Hematopoietic multipotent progenitor cell treated with erythropoietin and hydrocortisone succinate and interleukin-3 and kit ligand, for 6 days (in vitro differentiated cells): ENCODE measurements at places on chromosomes 7 and 10.

GRCh38 chr10:58754469-58755339 is 242.0 kb downstream of the BICC1 start:
- DNase-seq = no peak

DNA sequence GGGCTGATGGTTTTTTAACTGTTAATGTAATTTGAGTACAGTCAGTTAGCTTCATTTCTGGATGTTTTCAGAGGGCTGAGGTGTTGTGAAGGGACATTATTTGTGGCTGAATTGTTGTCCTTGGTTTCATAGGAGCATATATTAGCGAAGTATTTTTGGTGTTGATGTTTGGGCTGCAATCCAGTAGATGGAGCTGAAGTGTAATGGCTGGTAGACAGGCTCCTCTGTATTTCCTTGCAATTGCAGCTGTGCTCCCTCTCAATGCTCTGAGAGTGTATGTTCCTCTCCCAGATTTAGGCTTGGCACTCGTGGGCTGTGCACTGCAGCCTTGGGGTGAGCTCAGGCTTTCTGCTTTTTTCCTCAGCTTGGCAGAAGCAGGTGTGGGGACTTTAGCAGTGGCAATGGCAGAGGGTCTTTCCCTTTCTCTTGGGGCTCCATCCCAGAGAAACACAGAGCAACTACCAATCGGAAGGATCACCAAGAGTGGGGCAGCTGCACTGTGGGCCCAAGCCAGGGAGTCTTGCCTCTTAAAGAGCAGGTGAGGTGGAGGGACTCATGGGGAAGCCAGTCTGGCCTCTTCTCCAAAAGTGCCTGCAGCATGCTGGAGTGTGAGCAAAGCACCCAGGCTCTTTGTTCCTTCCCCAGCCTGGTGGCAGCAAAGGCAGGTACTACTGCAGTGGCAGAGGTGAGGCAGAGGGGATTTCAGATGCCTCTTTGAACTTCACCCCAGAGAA is 544.4 kb downstream of the SH2D4B start:
- DNase-seq = peak; percentile 5

- no peak for DNase-seq
Observed at GRCh38 chr10:117160567-117160966, 22.5 kb upstream of the VAX1 start.

GRCh38 chr10:4395731-4396130 is 430.3 kb upstream of the AKR1E2 start:
- no peak for DNase-seq

DNA sequence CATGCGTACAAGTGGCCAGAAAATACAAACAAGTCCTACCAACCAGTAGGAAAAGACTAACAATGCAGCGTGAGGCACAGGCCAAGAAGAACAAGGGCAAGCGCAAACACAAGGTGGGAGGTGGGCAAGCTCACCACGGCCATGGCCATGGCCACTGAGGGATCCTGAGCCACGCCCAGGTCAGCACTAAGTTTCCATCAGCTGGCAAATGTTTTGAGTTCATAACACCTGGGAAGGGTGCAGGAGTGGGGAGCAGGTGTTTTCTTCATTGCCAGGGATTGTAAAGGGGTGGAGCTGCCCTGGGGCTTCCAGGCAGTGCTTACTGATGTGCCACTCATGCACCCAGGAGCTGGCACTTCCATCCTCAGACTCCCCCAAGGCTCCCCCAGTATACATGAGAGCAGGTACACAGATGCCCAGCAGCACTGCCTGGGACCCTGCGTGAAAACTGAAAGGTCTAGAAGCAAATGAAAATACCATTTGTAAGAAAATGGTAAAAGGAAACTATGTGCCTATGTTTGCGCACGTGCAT is 139.2 kb upstream of the RET start:
- no peak for DNase-seq

DNA sequence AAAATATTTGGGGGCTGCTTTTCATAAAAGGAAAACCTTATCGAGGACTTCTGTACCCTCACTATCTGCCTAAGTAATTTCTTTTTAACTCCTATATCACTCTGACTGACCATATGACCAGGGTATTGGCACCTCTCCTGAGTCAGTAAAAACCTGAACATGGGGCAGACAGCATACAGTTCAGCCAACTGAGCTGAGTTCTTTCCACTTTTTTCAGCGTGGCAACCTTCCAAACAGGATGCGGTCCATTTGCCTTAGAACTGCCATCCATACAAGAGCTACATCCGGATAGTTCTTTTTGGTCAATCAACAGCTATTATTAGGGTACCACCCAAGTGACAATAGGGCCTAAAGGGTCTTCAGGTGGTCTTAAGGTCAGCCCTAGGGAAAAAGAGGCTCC is 122.6 kb downstream of the MARCHF5 start:
- DNase-seq = no peak

- DNase-seq = no peak
Observed at GRCh38 chr7:106824458-106824857, 40.6 kb upstream of the PIK3CG start.

DNA sequence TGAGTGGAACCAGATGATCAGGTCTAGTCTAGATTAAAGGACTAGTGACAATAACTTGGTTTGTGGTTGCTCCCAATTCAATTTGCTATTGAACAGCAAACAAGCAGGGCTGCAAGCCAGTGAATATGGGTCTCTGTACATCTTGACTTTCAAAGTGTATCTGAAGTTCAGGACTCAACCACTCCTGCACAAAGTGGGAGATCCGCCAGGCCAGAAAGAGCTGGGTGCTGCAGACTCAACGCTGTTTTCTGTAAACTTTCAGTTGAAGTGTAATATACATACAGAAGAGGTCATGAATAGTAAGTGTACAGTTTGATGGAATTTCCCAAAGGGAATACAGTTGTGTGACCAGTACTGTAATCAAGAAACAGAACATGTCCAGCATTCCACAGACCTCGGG is 416.6 kb downstream of the RPS24 start:
- no peak for DNase-seq

DNA sequence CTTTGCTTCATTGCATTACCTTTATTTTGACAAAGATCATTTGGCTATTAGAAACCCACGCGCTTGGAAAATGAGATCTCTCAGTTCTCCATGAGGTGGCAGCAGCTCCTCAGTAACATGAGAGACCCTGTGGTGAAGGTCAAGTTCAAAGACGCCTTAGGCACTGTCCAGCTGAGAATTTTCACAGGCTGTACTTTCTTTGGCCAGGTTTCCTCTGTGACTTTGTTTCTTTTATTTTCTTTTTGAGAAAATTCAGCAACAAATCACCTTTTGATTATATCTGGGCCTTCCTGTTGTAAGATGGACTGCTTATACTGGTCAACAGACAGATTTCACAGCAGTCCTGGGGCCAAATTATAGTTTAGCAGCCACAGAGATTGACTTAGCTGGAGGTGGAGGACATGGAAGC is 54.5 kb downstream of the RAB18 start:
- peak; percentile 81 for DNase-seq

DNA sequence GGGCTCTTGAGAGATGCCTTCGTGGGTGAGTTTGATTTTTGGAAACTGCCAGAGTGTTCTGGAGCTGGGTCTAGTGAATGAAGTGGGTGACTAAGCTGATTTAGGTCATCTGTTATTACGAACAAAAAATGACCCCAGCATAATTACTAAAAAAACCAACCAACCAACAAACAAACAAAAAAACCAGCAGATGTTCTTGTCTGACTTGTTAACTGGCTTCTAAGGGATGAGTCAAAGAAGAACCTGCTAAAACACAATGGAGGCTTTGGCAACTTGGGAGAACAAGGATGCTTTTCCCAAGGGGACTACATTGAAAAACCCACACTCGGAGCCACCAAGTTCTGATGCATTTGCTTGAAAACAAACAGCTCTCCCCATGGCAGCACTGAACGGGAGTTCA is 11.5 kb downstream of the TACR2 start:
- DNase-seq = no peak

GRCh38 chr7:28976022-28976421 is 17.9 kb upstream of the TRIL start:
- no peak for DNase-seq

GRCh38 chr7:137976696-137977095 is 25.2 kb downstream of the CREB3L2 start:
- DNase-seq = no peak

GRCh38 chr10:35572583-35572982 is 32.6 kb upstream of the GJD4 start:
- DNase-seq = no peak

GRCh38 chr7:155579565-155579964 is 33.2 kb upstream of the CNPY1 start:
- no peak for DNase-seq

GRCh38 chr7:105839266-105839665 is 37.1 kb downstream of the ATXN7L1 start:
- no peak for DNase-seq

- DNase-seq = peak; percentile 78
Observed at GRCh38 chr7:76260171-76260703, 42.2 kb upstream of the HSPB1 start.

DNA sequence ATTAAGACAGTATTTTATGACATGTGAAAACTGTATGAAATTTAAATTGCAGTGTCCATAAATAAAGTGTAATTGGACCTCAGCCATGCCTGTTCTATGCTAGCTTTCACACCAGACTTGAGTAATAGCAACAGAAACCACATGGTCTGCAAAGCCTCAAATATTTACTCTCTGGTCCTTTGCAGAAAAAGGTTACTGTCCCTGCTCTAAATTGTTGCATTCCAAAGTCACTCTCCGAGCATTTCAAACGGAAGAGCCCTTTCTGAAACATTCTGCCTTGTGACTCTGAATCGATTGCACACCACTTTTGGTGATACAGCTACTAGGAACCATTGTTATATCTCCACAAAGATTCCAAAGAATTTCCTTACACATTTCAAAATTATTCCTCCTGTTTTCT is 81.0 kb upstream of the STK17A start:
- no peak for DNase-seq

- no peak for DNase-seq
Observed at GRCh38 chr7:98674461-98674860, 57.4 kb downstream of the NPTX2 start.

DNA sequence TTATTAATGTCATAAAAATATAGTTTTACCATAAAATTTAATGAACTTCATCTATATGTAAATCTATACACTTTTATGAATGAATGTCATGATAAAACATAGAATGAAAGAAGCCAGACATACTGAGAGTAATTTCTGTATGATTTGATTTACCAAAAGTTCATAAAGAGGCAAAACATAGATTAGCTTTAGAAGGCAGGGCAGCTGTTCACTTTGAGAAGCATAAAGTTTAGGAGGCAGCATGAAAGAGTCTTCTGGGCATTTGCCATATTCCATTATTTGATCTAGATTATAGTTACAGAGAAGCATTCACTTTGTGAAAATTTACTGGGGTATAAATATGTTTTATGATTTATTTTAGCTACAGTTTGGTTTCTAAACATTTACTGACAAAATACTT is 487.2 kb downstream of the ANKRD7 start:
- DNase-seq = no peak

DNA sequence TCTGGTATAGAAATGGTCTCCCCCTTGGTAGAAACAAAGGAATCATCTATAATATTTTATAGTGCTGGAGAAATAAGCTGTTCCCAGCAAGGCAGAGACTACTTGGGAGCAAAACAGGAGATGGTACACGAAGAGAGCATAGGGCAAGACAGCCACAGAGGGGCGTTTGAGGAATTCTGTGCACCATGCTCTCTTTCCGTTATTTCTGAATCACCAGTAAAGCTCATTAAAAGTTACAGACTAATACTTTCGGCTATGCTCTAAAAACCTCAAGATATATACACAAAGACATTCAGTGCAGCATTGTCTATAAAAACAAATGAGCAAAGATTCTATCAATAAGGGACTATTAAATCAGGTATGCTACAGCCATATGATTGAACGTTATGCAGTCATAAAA is 68.5 kb upstream of the FHIP2A start:
- no peak for DNase-seq

DNA sequence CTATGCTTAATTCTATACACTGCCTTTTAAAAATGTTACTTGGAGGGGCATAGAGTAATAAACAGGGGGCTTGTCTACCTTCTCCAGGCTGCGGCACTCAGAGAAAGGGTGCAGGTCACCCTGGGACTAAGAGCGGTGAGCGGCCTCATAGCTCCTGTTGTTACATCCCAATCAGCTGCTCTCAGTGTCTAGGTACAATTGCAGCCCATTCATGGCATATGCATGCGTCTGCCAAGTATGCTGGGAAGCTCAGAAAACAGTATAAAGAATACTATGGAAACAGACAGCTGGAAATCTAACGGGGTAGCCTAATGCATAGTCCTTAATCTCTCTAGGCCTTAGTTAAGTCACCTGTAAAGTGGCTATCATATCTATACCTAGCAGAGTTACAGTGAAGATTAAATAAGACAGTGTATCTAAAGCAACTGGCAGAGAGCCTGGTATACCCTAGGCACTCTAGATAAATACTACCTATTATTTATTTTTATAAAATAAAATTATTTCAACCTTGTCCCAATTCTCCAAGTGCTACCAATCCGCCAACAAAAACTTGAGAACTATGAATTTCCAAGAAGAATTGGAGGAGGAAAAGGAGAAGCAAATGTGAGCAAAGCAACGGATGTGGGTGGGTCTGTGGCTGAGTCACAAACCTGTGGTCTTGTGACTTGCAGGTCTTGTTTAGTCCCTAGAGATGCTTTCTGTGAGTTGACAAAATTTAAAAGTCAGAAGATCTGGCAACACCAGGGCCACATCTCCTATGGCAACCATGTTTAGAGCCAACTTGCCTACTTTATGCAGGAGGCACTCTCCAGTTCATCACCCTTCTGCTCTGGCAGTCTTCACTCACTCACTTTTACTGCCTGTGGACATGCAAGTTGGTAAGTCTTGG is 183.0 kb downstream of the RAPGEF5 start:
- peak; percentile 77 for DNase-seq

DNA sequence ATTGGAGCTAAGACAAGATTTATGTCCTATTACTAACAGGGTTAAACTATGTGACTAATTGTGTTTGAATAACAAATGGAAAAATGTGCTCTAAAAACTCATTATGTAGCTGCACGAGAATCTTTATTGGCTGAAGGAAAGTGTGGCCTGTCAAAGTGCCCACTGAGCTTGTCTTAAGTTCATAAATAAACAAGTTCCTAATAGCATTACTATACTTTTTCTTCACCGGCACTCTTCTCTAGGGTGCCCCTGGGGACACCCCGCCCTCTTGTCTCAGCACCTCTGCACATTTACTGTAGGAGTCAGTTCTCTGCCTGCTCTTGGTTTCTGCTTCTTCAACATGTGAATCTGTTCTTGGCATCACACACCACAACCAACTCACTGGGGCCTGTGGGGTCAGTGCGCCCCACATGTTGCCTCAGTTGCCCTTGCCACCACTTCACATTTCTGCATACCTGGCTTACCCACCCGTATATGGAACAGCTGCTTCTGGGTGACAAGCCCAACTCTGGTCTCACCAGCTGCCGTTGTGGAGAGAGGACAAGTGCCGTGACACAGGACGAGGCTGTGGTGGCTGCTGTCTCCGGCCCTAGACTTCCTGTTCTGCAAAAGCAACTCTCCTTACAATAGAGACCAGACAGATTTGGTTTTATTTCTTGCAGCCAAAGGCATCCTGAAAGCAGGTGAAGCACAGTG is 96.3 kb upstream of the DDC start:
- DNase-seq = peak; percentile 52

GRCh38 chr7:149787428-149788299 is 14.3 kb upstream of the ZNF467 start:
- peak; percentile 39 for DNase-seq
